ENCODE measurements at places on chromosomes 16 and 17.

DNA sequence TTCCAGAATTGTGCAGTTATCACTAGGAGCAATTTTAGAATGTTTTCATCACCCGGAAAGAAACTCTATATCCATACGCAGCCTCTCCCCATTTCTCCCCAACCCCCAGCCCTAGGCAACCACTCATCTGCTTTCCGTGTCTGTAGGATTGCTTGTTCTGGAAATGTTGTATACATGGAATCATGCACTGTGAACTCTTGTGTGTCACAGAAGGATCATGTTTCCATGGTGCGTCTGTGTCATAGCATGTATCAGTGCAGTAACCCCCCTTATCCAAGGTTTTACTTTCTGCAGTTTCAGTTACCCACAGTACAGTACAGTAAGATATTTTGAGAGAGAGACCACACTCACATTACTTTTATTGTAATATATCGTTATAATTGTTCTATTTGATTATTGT is 299.4 kb downstream of the CPPED1 start:
- DNase-seq, result no peak

- DNase-seq, result no peak
Measured at GRCh38 chr17:30558686-30559545, 81.7 kb downstream of the GOSR1 start.

DNA sequence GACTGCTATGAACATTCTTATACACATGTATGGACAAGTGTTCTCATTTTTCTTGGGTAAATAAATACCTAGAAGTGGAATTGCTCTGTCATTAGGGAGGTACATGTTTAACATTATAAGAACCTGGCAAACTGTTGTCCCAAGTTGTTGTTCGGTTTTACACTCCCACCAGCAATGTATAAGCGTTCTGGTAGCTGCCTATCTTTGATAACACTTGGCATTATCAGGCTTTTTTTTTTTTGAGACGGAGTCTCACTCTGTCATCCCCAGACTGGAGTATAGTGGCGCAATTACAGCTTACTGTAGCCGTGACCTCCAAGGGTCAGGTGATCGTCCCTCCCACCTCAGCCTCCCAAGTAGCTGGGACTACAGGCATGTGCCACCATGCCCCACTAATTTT is 16.3 kb downstream of the ATAD5 start:
- no peak for DNase-seq

DNA sequence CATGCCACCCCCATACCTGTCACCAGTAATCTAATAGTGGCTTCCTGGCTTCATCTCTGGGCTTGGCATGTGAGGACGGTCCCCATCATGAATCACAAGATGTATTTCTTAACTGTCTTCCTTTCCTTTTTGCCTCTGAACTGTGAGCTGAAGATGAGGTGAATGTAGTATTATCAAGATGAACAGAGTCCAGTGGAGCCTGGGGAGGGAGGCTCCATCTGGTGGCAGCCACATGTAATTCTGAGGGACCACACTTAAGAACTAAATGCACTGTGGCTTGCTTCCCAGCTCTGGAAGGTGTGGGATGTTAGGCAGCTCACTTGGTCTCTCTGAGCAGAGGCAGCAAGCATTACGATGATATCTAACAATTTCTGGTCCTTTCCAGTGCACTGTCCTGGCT is 354.9 kb upstream of the ASIC2 start:
- no peak for DNase-seq

DNA sequence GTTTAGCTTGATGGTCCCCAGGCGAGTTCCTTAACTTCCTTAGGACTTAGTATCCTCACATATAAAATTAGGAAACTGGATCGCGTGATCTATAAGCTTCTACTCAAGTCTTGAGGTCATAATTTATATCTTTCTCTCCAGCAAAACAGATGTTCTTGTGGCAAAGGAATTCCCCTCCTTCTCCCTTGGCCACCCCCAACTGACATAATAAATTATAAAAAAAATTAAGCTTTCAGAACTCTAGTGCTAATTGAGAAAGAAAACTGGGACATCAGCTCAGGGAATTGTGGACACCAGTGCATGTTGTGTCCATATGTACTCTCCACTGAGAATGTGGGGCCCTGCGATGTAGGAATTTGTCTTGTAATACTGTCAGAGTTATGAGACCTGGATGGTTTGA is 13.5 kb downstream of the GNAO1 start:
- no peak for DNase-seq

- no peak for DNase-seq
Measured at GRCh38 chr17:16418685-16419068, 3.3 kb downstream of the TRPV2 start.

GRCh38 chr16:22699356-22699755 is 114.6 kb upstream of the HS3ST2 start:
- no peak for DNase-seq

DNA sequence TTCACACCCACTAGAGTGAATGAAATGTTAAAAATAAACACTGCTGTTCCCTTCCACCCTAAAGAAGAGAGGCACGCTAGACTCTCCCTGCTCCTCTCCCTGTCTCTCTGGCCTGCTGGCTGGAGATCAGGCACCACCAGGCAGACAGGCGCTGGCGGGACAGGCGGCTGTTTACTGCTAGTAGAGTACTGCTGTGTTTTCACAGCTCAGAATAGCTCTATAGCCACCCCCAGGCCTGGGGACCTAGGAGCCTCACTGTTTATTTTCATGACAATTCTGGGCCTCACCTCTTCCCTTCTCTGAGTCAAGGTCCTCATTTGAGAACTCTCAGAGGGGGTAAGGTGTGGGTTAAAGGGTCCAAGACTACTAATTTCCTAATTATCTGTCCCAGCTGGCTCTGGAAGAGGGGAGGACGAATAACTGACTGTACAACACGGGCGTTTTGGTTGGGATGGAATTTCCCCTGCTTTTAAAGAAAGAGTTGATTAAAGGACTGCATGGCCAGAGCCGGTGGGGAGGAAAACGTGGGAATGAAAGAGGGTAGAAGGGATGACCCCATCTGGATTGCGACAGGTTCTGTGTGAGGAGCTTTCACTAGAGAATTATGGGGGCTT is 9.0 kb upstream of the G6PC1 start:
- DNase-seq, result no peak
